Heart left ventricle (tissue), 16 donors: ENCODE measurements at places on chromosomes 2 and 18. TPM values are rescaled to one million over a fixed set of nuclear protein-coding genes. Genes with fewer than 3 reads are reported as not detected.

DNA sequence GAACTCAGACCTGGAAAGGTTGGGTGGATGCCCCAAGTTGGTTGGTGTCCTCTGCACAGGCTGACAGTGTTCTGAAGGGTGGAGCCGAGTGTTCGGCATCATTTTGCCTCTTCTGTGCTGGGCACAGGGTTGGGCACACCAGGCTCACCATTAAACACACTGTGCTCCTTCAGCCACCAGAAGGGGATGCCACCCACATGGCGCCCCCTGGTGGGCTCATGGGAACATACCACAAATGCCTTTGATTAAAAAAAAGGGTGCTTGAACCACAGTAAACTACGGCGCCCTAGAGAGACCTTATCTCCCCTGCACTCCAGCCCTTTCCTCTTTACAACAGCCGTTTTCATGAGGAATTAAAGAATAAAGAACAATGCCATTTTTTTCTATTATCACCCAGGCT lies 89.4 kb downstream of the CELF4 start:
- no peak for DNase-seq

DNA sequence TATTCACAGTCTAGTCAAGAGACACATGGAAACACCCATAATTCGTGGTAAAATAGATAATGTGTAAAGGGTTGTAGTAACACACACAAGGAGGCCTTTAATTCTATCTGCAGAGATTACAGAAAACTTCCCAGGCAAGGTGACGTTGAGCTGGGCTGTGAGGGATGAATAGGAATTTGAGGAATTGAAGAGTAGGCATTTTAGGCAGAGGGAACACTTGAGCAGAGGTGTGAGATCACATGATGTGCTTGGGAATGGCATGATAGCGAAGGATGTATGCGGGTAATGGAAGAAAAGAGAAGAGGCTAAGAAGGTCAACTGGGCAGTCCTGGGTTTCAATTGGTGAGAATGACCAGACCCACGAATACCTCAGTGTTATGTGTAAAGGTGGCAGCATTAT lies 20.2 kb downstream of the DRC1 start:
- DNase-seq = no peak

DNA sequence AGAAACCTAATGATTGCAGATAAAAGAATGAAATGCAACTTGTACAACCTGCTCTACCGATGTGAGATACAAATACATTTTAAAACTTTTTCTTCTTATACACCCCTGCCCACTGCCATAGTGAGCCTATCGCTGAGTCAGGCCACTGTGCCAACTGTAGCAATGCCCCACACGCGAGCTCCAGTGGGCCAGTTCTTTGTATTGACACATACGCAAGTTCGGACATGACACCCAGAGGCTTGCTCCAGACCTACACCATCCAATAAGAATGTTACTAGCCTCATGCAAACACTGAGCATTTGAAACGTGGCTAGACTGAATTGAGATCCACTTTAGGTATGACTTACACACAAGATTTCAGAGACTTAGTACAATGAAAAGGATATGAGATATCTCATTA lies 340.1 kb downstream of the ARHGAP15 start:
- DNase-seq = no peak

DNA sequence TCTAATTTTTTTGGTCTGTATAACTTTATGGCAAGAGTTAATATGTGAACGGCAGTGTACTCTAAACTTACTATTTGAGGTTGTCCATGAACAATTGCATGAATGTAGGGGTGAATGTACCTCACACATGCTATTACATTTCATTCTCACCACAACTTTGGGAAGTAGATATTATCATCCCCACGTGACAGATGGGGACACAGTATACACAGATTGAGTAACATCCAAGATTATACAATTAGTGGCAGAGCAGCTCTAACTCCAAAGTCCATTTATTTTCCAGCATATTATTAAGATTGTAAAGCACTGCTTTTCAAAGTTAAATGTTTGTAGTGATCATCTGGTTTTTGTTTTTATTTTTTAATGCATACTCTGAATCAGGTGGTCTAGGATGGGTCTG lies 622.1 kb upstream of the ZEB2 start:
- DNase-seq = no peak

DNA sequence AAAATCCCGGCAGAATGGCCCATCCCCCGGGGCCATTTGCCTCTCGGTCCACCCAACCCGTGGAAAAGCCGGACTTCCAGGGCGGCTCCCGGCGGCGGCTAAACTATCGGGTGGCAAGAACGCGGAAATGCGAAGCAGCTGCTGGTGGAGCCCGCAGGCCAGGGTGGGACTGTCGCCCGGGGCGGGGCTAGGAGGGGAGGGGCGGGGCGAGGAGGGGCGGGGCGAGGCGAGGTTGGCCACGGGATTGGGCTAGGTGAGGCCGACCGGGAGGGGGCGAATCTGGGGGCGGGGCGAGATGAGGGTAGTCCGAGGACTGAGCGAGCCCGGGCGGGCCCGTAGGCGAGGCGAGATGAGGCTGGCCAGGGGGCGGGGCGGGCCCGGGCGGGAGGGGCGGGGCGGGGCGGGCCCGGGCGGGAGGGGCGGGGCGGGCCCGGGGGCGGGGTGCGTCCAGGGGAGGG lies 315 bp upstream of the SLC66A3 start:
- DNase-seq = peak; percentile 99

DNA sequence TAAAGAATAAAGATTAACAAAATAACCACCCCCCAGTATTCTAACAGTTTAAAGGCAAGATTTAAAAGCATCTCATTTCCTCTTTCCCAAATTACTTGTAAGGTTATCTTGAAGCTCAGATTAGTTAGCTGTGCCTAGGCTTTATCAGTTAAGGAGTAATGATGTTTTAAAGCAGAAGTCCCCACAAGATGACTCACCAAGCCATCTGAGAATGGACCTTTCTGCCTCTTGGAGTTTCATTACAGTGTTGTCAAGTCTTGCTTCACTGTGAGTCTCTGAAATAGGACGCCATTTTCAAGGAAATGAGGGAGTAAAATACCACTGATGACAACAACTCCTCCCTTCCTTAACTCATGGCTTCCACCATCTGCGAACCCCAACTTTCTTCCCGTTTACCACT lies 35.9 kb downstream of the ZNF385B start:
- no peak for DNase-seq

- DNase-seq = no peak
Observed at GRCh38 chr2:161919873-161920272, 154.1 kb downstream of the DPP4 start.

The PREB gene
- 99.4 TPM for polyA plus RNA-seq

DNA sequence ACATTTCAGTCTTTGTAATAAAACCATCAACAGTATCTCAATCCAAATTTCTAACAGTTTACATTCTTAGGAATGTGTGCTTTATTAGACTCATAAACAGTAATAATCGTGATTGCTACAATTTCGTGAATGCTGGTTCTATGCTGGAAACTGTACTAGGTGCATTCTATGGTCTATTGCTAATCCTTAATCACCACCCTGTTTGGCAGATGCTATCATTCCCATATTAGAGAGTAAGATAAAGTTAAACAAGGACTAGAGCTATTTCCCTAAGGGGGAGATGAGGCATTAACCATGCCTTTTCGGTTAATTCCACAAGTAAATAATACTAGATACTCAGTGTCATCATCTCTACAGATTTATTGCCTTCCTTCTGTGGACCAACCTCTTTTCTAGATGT lies 244.0 kb downstream of the PAX3 start:
- no peak for DNase-seq

The MBP gene
- 11.3 TPM for polyA plus RNA-seq

GRCh38 chr2:208296610-208297009 lies 30.6 kb downstream of the PIKFYVE start:
- DNase-seq = no peak

The ASPRV1 gene
- polyA plus RNA-seq = 0.50 TPM

DNA sequence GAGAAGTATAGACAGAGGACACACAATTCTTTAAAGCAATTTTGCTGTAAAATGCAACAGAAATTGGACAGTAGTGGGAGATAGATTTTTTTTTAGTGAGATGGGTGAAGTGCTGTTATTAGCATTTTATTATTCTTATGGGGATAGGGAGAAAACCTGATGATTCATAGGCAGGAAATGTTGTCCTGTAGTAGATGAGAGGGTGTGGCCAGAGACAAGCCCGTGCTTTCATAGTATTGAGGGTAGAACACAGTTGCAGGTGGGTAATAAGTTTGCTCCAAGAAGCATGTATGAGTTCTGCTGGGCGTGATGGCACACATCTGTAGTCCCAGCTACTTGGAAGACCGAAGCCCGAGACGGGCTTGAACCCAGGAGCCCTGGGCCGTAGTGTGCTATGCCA lies 128.3 kb upstream of the ARHGAP28 start:
- DNase-seq = no peak

- no peak for DNase-seq
Observed at GRCh38 chr2:120379916-120380893, 34.3 kb downstream of the INHBB start.

- no peak for DNase-seq
Observed at GRCh38 chr18:77321823-77322805, 72.5 kb downstream of the GALR1 start.

GRCh38 chr18:76896677-76897076 lies 74.3 kb downstream of the ZNF236 start:
- no peak for DNase-seq

- no peak for DNase-seq
Observed at GRCh38 chr2:168424971-168425370, 31.1 kb upstream of the CERS6 start.

The PLEK gene
- 1.4 TPM for polyA plus RNA-seq

DNA sequence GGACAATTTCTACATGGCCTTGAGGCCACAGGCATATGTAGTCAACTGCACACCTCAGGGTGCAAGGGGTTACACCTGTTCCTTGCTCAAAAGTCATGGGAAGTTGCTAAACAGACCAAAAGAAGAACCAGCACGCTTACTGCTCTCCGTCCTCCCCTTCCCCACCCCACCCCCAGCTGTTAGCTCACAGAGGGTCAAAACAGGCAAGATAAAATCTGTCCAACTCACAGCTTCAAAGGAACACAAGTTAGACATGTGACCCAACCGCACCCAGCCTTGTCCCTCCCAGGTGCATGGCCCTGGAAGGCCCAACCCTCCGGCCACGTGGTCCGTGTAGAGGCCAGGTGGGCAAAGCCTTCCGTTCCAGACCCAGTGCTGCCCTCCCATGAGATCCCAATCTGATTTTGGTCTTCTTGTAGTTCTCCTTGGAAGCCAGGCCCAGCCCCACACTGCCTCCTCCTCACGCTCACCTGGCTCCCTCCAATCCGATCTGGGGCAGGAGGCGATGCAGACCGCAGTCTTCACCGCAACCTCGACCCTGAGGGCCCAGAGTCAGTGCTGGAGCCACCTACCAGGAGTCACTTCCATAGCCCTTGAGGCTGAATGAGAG lies 14.5 kb upstream of the ASPRV1 start:
- DNase-seq = peak; percentile 39

DNA sequence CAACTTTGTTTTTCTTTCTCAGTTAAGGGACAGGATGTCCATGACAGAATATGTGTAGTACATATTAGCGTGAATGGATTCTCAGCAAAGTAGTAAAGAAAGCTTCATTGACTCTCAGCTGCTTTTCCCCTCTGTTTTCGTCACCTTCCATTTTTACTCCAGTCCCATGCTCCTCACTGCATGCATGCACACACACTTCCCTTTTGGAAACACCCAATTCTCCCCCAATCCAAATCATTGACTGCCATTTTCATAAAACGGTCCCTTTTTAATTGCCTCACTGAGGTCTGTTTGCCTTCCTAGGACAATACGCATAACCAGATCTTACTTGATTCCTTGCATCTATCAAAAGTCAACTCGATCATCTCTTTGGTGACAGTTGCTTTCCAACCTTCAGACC lies 287.5 kb upstream of the PARD3B start:
- DNase-seq = no peak

The CKAP2L gene
- polyA plus RNA-seq = not detected

The DIS3L2 gene
- 12.9 TPM for polyA plus RNA-seq

- DNase-seq = no peak
Observed at GRCh38 chr2:10814142-10814541, 1.6 kb upstream of the PDIA6 start.

GRCh38 chr2:173654161-173654895 lies 299.7 kb downstream of the CDCA7 start:
- DNase-seq = no peak

DNA sequence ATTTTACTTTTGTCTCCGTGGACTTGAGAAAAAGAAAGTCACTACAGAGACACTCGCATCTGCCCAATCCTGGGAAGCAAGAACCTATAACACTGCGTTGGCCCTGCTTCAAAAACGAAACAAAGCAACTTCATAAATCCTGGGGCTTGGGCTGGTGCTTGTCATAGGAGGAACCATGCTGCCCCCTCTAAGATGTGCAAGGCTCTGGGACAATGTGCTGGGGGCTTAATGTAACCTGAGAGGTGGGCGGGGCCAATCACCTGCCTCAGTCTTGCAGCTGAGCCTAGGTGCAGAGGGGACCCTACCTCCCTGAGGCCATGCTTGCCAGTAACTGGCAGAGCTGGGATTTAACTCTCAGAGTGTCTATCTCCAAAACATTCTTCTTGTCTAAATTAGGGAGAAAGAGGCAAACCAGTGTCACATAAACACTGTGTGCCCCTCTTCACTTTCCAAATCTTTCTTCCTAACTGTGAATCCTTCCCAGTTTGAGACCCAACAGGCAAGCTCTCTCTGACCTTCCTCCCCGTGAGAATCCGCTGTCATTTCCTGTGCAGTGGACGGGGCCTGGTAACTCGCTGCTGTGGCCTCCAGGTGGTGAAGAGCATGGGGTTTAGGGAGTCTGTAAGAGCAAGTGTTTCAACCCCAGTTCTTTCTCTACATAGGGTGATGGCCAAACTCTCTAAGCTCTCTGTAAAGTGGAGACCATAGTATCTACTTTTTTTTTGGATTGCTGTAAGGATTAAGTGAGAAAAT lies 115.1 kb downstream of the ACKR3 start:
- DNase-seq = no peak

The SERPINB13 gene
- not detected for polyA plus RNA-seq

DNA sequence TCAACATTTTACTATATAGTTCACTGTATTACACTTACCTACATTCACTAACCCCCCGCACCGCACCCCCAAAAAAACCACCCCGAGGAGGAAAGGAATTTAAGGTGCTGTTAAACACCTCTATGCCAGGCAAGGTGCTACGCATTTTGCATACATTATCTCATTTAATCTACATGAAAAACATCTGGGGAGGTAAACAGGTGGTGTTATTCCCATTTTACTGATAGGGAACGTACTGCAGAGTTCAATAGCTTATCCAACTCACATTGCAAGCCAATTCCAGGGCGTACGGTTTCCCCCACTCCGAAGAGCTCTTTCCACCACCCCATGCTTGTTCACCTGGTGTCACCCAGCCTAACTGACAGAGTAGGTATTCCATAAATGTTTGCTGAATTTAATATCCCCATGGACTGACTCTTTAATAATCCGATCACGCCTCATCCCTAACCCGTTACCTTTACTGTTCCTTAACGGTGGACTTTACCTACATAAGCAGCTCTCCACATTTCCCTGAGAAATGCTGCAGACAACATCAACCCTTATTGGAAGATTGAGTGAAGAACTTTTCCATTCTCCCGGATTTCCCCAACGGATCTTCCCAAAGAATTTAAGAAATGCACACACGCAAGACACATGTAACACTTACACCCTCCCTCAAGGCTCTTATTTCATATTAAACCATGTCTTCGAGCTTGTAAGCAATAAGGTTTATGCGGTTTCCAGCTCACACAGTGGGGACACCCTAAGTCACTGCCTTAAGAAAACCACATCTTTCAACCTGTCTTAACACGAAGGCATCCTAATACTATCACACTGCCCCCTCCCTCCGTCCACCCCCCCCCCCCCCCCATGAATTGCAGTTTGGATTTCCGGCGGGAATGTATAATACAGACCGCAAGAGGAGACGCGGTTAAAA lies 1.2 kb downstream of the RAPH1 start:
- DNase-seq = no peak
